ENCODE measurements at places on chromosomes 1 and 21.

DNA sequence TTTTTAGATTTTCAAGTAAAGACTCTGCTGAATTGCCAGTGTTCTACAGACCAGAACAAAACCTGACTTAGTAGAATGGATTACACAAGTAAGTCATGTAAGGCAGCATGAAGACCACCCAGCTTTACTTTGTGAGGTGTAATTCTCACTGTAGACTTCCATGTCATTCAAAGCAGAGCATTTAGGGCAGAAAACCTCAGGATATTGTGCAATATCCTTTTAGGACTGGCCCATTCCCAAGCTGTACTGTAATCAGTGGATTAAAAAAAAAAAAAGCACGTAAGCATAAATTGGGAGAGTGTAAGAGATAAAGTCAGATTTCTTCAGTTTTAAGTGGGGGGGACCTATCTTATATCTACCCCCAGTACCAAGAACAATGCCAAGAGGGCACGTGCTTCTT, 380.5 kb upstream of the PRMT6 start:
- no peak for ATAC-seq

- ATAC-seq, result no peak
These were observed 47.6 kb upstream of the ADARB1 start for GRCh38 chr21:45026826-45027225.

GRCh38 chr1:67491280-67491679, 61.1 kb upstream of the SERBP1 start:
- no peak for ATAC-seq

GRCh38 chr1:43505077-43505780, 25.5 kb upstream of the PTPRF start:
- ATAC-seq, result no peak

GRCh38 chr1:204408074-204408507, 3.5 kb downstream of the PPP1R15B start:
- ATAC-seq, result no peak

DNA sequence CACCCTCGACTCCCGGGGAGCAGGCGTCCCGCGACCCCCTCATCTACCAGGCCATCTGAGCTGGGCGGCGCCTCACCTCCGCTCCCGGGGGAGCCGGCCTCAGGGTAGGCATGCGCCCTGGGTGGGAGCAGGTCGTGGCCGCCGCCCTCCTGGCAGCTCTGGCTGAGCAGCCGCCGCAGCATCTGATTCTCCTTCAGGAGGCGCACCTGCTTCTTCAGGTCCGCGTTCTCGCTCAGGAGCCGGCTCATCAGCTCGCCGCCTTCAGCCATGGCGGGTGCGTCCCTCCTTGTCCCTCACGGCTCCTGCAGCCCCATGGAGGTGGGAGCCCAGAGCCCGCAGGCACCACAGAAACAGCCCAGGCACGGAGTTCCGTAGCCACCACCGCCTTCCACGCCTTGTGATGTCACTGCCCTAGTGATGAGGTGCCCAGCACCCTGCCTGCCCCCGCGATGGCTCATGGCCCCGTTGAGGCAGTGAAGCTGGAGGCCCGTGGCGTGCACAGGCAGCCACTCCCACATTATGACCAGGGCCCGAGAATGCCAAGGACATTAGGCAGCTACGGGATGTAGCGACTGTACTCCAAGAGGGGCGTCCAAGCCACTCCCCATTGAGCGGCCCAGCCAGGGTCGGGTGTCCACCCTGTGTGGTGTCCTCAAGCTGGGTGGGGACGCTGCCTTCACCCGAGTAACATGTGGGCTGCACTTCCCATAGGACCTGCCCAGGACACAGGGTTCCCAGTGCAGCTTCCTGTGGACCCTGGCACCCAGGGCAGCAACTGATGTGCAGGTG, 1.5 kb downstream of the SPATC1L start:
- ATAC-seq, result no peak

DNA sequence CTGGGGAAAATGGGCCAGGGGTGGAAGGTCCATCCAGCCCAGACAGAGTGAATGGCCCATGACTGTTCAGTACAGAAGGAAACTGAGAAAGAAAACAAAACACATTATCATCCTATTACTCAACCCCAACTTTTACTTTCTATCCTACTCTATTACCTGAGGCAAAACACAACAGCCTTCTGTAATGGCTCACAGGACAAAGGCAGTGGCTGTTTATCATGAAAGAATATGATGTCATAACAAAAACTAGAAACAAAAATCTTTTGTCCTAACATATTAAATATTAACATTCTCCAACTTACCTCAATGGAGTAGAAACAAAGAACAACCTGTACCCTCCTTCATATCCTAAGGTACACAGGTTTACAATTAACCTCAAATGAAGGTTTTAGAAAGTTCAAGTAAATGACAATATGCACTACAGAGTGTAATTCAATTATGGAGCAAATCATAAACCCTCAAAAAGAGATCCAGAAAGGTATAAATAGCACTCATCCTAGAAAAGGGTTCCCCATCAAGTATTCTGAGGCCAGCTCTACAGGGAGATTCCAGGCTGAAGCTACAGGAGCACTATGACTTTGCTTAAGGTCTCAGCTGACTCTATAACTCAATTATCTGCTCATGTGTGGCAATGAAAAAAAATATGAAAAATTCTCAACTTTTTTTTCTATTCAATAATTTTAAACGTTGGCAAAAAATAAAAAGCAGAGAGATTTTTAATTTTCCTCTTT, 15.1 kb downstream of the ELK4 start:
- no peak for ATAC-seq

- ATAC-seq, result no peak
These were observed 438.8 kb upstream of the B3GALT2 start for GRCh38 chr1:193625255-193625654.

DNA sequence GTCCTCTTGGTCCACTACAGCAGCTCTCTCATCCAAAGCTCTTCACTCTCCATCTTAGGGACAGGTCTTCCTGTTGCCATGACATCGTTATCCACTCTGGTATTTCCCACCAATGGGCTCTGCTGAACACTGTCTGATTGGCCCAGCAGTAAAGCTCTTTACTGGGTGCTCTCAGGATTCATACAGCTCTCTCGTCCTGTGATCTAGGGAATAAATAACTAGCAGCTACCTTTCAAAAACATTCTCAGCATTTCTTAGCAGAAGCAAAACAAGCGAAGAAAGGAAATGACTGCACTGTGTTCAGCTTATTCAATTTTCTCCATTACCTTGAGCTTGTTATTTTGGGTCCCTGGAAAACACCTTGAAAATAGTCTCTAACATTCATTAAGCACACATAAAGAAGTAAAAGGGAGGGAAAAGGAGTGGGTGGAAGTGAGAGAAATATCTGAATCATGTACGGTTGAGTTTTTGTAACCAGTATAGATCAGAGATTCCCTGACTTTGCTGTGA, 163.4 kb upstream of the SGIP1 start:
- ATAC-seq, result peak; percentile 35

GRCh38 chr21:43893536-43894205, 28.6 kb downstream of the AGPAT3 start:
- peak; percentile 83 for ATAC-seq

DNA sequence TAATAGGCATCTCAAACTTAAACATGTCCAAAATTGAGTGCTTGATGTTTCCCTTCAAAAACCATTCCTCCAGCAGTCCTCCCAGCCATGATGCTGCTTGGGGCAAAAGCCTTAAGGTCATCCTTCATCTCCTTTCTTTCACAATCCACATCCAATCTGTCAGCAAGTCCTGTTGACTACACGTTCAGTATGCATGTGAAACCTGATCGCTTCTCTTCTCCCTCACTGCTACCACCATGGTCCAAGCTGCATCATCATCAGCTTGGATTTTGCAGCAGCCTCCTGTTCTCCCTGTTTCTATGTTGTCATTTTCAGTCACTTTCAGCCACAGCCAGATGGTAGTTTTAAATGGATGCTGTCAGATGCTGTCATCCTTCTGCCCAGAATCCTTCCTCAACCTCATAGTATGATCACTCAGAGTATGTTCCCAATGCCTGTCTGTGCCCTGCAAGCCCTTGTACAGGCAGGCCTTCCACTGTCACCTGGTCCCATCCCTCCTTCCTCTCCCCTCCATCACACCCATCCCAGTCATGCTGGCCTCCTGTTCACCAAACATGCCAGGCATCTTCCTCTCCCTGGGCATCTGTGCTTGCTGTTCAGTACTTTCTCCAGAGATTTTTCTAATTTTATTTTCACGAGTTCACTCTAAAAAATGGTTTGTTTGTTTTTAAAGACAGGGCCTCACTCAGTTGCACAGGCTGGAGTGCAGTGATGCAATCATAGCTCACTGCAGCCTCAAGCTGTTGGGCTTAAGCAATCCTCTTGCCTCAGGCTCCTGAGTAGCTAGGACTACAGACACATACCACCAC, 66.0 kb downstream of the SYDE2 start:
- peak; percentile 45 for ATAC-seq

DNA sequence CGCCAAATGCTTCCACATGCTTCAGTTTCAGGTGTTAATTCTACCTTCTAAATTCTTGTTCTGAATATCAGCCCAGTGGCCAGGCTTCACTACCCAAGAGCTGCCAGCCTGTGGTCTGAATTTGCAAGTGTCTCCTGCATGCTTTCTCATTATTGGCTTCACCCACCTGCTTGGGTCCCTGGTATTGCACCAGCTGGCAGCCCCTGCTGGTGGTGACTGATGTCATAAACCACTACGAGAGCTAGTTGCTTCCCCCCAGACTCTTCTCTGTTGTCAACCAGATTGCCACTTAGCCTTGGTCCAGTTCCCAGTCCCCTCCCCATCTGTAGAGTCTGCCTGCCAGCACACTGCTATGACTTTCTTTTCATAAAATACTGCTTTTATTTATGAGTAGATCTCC, 197.7 kb upstream of the DUSP10 start:
- ATAC-seq, result peak; percentile 91

DNA sequence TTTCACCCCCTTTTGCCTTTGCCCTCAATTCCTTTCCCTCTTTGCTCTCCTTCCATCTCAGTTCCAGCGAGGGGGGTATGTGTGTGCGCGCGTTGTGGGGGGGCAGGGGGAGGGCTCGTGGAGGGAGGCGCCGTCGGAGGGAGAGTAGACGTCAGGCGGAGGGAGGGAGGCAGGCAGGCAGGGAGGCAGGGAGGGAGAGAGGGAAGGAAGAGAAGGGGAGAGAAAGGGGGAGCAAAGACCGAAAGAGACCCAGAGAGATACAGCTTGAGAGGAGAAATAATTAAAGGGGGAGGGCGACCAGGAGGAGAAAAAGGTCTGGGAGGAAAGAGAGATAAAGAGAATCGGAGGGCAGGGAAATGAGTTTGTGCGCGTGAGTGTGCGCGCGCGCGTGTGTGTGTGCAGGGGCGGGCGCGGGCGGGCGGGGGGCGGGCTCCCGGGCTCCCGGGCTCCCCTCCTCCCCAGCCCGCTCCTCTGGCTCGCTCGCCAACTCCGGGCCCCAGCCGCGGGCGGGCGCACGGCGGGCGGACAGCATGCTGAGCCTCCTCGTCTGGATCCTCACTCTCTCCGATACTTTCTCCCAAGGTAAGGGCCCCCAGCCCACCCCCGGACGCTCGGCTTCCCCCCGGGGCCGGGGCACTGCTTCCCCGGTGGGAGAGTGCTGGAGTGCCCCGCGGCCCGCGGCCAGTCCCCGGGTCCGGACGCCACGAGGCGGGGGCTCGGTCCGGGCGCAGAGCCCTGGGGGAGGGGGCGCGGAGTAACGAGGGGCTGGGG, at the start of gene KIRREL1:
Gene KIRREL1, plus strand, starts transcription at position 499 of the 771 bp plus-strand sequence. Its CDS starts 32 bp downstream, at position 531.
- peak; percentile 50 for ATAC-seq
